ENCODE measurements at places on chromosomes 16 and 17.

DNA sequence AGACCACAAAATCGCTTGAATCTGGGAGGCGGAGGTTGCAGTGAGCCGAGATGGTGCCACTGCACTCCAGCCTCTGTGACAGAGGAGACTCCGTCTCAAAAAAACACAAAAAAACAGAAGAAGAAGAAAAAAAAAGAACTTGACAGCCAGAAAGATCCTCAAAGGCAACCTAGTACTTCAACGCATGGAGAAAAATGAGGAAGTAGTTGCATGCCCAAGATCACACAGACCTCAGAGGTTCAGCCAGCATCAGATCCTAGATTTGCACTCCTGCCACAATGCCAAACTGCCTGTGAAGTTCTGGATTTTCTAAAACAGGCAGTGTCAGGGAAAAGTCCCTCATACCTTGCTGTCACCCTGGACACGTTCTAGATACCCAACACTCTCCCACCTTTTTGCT is 1.5 kb downstream of the ATPAF2 start:
- DNase-seq: no peak

GRCh38 chr17:5638596-5638995 is 54.3 kb upstream of the NLRP1 start:
- no peak for DNase-seq

DNA sequence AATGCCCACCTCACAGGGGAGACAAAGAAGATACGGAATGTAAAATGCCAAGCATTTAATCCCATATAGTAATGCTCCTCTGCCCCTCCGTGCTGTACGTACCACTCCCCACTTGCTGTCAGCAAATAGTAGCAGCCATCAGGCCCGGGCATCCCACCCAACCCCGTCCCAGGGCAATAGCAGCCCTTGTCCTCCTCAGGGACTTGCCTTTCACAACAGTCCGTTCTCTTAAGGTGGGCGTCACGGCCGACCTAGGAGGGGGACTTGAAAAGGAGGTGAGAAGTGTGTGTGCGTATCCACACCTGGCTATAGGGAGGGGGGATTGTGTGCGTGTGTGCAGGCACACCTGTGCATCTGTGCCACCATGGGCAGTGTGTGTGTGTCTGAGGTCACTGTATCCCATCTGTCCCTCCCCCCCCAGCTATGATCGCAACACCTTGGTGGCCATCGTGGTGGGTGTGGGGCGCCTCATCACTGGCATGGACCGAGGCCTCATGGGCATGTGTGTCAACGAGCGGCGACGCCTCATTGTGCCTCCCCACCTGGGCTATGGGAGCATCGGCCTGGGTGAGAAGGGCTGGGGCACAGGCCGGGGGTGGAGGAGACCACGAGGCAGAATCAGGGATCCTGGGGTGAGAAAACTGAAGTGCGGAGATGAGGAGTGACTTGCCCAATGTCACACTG is 4.0 kb downstream of the FKBP10 start:
- no peak for DNase-seq

DNA sequence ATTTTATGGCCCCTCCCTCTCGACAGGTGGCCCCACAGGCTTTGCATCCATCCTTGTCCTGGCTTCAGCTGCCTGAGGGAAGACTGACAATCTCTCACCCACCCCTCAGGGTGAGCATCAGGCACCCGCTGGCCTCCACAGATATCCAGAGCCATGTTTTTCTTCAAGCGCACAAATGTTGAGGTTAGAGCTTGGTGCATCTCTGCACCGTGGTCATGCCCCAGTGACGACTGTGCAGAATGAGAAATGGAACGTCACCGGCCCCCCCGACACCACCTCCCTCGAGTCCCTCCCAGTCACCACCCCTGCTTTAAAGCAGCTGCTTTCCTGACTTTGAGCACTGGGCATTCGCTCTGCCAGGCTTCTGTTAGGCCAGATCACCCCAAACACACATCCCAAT is 19.8 kb upstream of the TIMP2 start:
- no peak for DNase-seq

DNA sequence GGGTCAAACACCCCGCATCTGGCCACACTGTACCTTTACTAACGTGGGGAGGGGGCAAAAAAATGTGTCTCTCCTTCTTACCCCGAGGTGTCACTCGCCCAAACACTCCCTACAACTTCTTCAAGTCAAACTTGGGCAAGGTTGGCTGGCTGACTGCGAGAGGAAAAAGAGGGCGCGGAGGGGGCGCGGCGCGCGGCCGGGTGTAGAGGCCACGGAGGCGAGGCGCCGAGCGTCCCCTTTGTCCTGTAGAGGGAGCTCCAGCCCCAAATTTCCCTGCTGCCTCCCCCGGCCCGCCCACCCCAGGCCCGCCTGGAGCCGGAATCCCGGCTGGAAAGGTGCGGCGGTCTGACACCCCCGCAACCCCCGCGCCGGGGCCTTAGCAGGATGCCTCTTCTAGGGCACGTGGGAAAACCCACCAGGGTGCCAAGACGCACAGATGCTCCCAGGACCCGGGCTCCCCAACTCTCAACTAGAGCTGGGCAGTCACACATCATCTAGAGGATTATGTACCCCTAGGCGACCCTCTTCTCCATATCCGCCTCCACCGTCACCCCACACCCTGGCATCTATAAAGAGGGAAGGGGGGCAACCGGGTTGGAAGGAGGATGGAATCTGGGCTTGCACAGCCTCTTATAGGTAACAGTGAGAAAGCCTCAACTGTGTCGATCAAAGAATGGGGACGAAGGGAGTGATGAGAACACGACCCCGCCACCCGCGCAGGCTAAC is 4.2 kb downstream of the IRX3 start:
- no peak for DNase-seq

DNA sequence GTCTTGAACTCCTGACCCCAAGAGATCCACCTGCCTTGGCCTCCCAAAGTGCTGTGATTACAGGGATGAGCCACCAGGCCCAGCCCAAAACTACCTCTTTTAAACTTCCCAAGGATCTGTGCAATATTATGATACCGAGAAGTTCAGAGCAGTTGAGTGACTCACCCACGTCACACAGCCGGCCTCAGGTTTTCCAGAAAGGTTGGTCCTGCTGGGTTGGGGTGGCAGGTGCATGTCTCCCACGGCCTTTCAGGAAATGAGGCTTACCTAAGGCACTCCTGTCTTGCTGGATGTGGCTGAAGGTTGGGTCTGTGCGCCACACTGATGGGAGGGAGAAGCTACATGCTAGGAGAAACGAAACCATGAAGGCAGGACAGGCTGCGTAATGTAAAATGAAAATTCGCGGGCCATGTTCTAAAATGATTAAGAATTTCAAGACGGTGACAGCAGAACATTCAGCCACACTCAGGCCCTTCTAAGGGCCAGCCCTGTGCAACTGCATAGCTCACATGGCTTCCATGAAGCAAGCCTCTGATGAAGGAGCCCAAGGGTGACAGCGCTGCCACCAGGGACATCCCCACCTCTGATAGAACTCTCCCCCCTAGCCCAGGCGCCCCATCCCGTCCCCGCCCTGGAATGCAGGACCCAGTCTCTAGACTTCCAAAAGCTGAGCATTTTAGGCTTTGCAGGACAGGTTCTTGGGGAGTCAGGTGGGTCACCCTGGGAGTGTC is 6.6 kb upstream of the GLIS2 start:
- DNase-seq: no peak

- no peak for DNase-seq
Measured at GRCh38 chr16:20918486-20919239, 18.1 kb downstream of the LYRM1 start.
